Activated naive CD8-positive, alpha-beta T cell treated with anti-CD3 and anti-CD28 coated beads, Interleukin-2, amount 10 ng/mL, durations not matched to agents 7 days and 5 days (primary cell): ENCODE measurements at places on chromosomes 3 and 15. TPM values are rescaled to one million over a fixed set of nuclear protein-coding genes. Genes with fewer than 3 reads are reported as not detected.
A peak's percentile ranks its signal among the peaks of the same experiment; 100 is the strongest.

GPR62 gene
- not detected for total RNA-seq

DNA sequence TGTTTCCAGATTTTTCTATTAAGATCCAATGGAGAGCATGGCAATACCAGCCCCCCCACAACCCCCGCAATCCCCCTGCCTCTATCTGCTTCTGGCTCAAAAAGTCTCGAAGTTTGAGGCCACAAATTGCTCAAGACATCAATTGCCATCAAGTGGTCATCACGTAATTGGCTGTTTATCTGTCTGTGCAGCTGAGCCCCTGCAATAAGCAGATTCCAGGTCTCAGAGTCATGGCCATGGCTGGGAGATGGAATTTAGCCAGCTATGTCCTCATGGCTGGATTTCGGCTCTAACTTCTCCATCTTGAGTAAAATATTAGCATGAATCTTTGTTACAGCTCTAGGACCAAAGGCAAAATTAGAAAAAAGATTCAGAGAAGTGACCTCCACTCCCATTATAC lies 22.7 kb downstream of the SSUH2 start:
- DNase-seq, result no peak
- H3K36me3 ChIP-seq, result no peaks in the 10 kb centered on the region
- no peak overlapping the region for H3K27ac ChIP-seq
- no peak overlapping the region for H3K4me3 ChIP-seq

PIK3R4 gene
- 26.2 TPM for total RNA-seq

DNA sequence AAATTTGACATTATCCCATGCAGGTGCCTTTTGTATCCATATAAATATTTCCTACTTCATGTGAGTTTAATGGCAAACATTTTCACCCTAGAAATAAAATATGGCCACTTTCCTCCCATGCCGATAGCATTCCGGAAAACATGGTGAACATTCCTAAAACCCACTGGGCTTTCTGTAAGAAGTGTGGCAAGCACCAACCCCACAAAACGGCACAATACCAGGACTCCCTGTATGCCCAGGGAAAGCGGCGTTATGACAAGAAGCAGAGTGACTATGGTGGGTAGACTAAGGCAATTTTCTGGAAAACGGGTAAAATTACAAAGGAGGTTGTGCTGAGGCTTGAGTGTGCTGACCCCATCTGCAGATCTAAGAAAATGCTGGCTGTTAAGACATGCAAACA lies 7.6 kb downstream of the ANXA2 start:
- peaks cover 42% of the 10 kb centered on the region for H3K4me1 ChIP-seq
- no peak overlapping the region for H3K4me3 ChIP-seq
- no peaks in the 10 kb centered on the region for H3K27me3 ChIP-seq
- H3K27ac ChIP-seq, result no peak overlapping the region
- H3K36me3 ChIP-seq, result peaks cover 34% of the 10 kb centered on the region
- no peak for DNase-seq

DNA sequence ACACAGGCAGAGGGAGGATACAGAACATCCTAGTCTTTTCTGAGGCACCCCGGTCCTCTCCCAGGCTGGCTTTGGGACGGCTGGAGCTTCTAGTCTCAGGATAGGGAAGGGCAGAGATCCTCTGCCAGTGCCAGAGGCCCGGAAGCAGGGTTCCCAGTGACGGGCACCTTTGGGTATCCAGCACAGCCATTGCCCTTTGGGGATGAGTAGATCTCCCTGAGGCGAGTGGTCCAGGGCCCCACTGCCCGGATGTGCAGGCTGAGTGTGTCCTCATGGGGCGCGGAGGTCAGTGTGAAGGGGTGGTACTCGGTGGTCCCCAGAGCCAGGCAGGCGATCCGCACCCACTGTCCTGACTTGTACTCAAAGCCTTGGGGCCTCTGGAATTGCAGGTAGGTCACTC lies 18.3 kb downstream of the DUOX2 start:
- no peak overlapping the region for H3K27ac ChIP-seq
- H3K4me3 ChIP-seq, result no peak overlapping the region
- no peaks in the 10 kb centered on the region for H3K4me1 ChIP-seq

DNA sequence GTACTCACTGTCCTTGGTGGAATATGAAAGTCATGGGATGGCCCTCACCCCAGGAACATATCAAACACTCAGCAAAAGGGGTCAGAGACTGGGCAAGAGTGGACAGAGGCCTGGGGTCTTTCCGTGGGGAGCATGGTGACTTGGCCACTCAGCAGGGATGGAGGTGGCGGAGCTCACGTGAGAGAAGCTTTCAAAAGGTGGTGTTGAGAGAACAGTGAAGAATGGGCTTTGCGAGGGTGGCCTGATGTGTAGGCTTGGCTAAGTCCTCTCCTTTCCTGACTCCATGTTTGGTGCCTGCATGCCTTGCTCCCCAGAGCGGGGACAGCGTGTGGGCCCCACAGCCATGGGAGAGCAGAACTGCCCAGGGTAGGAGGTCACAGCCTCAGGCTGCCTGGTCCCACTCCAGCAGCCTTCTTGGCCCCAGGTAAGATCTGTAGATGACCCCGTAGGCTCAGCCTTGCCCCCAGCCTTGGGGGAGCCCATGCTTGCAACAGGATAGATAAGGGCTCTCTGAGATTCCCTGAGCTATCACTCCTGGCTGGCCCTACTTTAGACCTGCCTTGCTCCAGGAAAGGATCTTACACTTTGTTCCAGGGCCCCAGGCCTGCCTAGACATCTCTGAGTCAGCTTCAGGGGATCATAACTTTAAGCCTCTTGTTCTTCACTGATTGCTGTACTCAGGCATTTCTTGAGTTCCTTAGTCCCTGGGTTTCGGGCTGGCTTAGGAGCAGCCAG lies 17.0 kb downstream of the RPLP1 start:
- peaks cover 26% of the 10 kb centered on the region for H3K4me1 ChIP-seq
- no peaks in the 10 kb centered on the region for H3K36me3 ChIP-seq
- H3K27me3 ChIP-seq, result peaks cover 28% of the 10 kb centered on the region
- peak overlapping the region; percentile 79 for H3K27ac ChIP-seq
- DNase-seq, result no peak

DNA sequence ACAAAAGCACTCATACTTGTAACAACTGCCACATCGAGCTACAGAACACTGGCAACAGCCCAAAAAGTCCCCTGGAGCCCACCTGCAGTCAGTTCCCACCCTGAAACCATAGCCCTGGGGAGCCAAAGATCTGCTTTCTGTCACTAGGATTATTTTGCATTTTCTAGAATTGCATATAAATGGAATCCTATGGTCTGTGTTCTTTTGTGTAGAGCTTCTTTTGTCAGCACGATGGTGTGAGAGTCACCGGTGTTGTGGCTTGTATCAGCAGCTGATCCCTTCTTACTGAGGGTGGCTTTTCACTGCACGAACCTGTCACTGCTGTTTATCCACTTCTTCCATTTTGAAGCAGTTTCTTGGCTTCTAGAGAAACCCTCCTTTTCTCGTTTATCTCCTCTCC lies 60.1 kb upstream of the PRR23E start:
- H3K4me3 ChIP-seq, result no peak overlapping the region
- H3K27me3 ChIP-seq, result peaks cover 35% of the 10 kb centered on the region
- H3K36me3 ChIP-seq, result no peaks in the 10 kb centered on the region
- H3K27ac ChIP-seq, result no peak overlapping the region

- H3K4me3 ChIP-seq, result peak overlapping the region; percentile 52
- H3K36me3 ChIP-seq, result peaks cover 9% of the 10 kb centered on the region
- H3K27ac ChIP-seq, result peak overlapping the region; percentile 72
These were observed 48.8 kb downstream of the PDE8A start for GRCh38 chr15:85030301-85030929.

SERPINI2 gene
- total RNA-seq, result not detected

MASP1 gene
- total RNA-seq, result not detected

ACOX2 gene
- not detected for total RNA-seq

GRCh38 chr3:107356706-107357105 lies 20.5 kb upstream of the CCDC54 start:
- H3K4me3 ChIP-seq, result no peak overlapping the region
- H3K4me1 ChIP-seq, result no peaks in the 10 kb centered on the region
- peaks cover 7% of the 10 kb centered on the region for H3K27me3 ChIP-seq
- no peak for DNase-seq
- no peaks in the 10 kb centered on the region for H3K36me3 ChIP-seq
- H3K27ac ChIP-seq, result no peak overlapping the region

DNA sequence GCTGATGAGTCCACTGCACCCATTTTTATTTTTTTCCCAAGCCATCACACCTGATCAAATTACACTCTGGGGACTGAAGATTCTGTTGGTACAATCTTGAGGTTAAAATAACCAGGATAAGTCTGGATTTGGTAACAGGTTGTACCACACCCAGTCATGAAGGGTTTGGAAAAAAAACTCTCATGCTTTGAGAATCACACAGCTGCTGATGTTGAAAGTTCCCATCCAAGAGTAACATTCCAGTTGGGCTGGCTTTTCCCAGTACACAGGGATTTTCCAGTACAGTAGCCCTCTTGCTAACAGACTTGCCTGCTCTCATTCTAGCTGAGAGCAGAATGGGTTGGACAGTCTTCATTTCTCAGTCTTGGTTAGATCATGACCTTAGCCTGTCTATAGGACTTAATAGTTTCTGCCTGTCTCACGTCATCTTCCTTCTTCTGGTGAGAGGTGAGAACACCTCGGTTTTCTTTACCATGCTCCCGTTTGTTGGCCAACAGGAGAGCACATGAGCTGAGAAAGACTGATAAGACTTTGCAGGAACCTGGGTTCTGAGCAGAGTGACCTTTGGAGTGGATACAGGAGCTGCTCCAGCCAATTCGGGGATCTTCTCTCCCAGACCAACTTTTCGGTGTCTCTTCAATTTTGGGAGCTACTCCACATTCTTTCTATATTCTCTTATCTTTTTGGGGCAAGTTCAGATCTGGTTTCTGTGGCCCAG lies 300.1 kb upstream of the LYSMD4 start:
- H3K36me3 ChIP-seq, result no peaks in the 10 kb centered on the region
- H3K27ac ChIP-seq, result no peak overlapping the region
- DNase-seq, result no peak
- H3K4me3 ChIP-seq, result no peak overlapping the region
